Activated CD4-positive, alpha-beta T cell treated with anti-CD3 and anti-CD28 coated beads for 4 hours (primary cell): ENCODE measurements at places on chromosomes 3 and 15.

DNA sequence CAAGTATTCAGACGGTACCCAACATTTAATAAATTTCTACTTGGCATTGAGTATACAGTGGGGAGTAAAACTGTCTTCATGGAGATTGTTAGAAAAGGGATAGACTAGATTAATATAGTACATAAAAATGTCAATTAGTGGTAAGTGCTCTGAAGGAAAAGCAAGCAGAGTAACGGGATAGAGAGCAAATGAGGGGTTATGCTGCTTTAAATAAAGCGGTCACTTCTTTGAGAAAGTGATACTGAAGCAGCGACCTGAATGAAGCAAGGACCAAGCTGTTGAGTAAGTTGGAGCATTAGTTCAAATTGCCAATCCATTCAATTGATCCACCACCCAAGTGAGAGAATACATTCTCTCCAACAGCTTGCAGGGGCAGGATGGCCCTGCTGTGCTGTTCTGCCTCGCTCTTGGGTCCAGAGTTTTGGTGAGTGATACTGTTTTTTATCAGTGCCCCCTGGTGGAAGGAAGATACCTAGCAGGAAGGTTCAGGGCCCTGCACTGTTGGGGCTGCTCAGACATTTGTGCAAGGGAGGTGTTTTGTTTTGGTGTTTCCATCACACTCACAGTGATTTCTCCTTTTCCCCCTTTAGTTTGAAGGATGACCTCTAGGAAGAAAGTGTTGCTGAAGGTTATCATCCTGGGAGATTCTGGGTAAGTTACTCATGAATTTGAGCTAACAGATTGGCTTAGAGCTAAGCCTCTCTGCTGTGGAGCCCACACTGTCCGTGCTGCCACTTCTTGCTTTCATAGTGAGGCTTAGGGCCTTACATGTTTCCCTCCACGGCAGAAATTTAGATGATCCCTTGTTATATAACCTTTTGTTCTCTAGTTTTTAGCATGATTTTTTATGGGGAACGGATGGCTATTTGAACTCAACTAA is 69.0 kb downstream of the RAB7A start:
- peak; percentile 61 for DNase-seq

GRCh38 chr15:70049701-70050301 is 47.9 kb downstream of the TLE3 start:
- no peak for DNase-seq

GRCh38 chr3:153150991-153151390 is 11.0 kb upstream of the RAP2B start:
- no peak for DNase-seq

DNA sequence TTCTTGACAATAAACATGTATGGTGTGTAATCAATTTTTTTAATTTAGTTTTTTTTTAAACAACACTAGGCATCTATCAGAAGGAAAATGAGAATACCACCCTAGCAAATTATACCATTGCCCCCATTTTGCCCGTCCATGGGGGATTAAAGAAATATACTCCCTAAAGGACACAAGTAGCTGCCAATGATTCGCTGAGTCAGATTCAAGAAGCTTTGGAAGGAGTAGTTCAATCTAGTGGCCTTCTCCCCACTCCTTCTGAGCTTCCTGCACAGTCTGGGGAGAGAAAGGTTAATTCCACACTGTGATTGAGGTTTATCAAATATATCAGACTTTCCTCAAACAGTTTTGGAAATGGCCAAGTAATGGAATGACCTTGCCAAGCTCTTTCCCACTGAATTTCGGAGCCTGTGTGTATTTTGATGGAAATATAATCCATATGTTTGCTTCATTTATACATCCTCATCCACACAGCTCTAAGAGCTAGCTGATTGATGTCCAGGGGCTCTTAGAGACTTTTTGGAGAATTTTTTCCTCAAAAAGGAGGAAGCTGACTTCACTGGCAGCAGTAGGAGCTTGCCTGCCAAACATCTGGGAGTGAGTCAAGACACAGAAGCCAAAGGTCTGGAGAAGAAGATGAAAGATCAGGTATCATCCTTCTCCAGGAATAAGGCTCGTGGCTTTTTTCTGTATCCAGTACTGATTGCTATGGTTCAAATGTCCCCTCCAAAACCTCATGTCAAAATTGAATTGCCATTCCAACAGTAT is 478.5 kb upstream of the PROK2 start:
- no peak for DNase-seq

DNA sequence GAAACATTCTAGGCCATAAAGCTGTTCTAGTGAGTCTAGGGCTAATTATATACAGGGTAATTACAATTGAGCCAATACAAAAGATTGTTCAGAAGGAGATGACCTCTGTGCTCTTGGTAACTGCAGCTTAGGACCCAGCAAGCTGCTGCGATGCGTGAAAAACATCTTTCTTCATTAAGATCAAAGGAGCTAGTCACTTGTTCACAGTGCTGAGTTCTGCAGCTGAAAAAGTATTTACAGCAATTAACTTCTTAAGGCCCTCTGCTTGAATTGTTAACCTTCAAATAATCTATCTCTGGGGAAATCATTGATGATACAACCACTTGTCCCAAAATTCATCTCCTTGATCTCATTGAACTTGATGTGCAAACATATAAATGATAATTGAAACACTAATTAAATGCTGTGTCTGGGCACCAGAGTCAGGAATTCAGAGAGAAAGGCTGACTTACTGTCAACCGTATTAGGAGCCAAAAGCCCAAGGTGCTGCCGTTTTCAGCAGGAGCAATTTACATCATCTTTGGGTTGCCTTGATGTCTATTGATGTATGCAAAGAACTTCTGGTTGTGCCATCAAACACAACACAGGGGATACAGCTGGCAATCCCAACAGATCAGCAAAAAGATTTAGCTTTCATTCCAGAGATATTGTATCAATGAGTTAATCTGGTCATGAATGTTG is 213.0 kb downstream of the NECTIN3 start:
- DNase-seq: no peak

- no peak for DNase-seq
These were observed 9.1 kb downstream of the DPPA4 start for GRCh38 chr3:109328202-109328601.

GRCh38 chr3:49173792-49174170 is 2.4 kb downstream of the KLHDC8B start:
- no peak for DNase-seq

DNA sequence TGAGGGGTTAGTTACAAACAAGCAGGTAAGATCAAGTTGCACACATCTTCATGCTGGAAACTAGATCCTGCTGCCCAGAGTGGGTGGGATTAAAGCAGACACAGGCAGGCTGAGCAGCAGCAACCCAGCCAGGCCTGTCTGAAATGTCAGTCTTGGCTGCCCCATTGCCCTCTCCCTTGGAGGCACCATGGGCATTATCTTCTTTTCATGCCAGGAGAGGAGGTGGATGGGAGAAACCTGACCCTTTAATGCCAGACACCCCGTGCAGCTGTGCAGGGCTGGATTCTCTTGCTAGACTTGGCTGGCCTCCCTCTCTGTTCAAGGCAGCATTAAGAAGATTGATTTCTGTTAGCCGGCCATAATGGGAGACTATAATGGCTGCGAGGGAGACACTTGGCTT is 23.0 kb upstream of the EPHB1 start:
- DNase-seq: no peak

GRCh38 chr3:169966951-169967915 is 626 bp downstream of the SEC62 start:
- peak; percentile 19 for DNase-seq

DNA sequence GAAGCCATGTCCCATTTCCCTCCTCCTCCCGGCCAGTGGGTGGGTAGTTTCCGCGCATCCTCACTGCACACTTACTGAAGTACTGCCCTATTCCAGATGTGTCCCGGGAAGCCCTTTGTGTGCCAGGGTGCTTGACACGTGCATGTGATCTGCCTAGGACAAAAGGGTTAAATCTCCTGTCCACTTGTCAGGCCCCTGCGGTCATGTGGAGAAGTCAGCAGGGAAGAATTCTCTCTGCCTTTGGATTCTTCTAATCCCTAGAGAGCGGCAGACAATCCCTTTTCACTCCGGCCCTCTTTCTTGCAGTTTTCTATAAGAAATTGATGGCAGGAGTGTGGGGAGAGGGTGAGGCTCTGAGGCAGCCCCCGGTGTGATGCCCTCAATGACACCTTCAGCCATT is 19.8 kb downstream of the ST8SIA2 start:
- no peak for DNase-seq
